ENCODE measurements at places on chromosomes 6 and 20.

DNA sequence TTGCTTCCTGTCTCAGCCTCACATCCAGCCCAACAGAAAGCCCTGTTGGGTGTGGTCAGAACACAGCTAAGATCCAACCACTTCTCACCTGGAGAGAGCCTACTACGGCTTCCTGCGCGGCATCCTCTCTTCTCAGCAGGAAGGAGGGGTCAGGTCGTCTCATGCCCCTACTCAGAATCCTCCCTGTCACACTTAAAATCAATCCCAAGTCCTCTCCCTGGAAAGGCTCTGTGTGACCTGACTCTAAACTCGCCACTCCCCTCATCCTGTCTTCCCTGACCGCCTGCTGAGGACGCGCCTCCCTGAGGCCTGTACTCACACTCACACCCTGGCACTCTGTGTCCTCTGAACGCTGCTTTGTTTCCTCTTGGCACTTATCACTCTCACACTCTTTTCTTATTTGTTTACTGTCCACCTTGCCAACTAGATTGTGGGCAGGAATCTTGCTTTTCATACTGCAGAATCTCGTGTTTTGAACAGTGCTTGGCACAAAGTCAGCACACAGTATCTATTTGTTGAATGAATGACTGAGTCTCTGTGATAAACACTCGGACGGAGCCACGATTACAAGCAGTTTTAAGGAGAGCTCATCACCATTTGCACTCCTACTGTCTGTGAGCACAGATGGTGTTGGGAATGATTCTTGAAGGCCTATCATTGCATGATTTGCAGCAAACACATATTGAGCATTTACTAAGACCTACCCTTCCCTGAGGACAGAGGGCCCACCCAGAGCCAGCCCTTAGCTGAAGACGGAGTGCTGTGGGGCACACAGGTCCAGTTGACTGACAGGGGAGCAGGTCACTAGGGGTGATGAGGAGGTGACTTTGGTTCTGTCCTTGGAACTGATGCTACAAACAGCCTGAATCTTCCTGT, 18.7 kb downstream of the RAB5IF start:
- DNase-seq = no peak

- DNase-seq = no peak
These were observed 212.4 kb downstream of the LY86 start for GRCh38 chr6:6801005-6801335.

DNA sequence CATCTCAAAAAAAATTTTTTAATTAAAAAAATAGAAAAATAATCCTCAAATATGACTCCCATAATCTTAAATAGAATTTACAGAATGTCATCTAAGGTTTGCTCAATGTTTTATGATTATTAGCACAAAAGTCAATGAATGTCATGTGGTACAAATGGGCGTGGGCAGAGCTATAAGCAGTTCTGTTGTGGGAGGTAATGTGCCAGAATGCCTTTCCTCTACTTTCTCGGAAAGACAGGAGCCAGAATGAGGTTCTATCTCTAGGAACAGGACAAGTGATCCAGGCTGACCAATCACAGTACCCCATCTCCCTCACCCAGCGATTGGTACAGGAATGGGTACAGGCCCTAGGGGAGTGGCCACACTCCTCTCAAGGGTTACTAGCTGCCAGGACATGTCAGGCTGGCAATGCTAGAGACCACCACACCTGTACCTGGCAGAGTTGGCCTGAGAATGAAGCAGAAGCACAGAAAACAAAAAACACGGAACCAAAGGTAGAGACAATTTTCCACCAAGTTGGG, 15.1 kb downstream of the RALGAPA2 start:
- DNase-seq = no peak

GRCh38 chr6:11206576-11206975, 25.9 kb downstream of the NEDD9 start:
- no peak for DNase-seq

DNA sequence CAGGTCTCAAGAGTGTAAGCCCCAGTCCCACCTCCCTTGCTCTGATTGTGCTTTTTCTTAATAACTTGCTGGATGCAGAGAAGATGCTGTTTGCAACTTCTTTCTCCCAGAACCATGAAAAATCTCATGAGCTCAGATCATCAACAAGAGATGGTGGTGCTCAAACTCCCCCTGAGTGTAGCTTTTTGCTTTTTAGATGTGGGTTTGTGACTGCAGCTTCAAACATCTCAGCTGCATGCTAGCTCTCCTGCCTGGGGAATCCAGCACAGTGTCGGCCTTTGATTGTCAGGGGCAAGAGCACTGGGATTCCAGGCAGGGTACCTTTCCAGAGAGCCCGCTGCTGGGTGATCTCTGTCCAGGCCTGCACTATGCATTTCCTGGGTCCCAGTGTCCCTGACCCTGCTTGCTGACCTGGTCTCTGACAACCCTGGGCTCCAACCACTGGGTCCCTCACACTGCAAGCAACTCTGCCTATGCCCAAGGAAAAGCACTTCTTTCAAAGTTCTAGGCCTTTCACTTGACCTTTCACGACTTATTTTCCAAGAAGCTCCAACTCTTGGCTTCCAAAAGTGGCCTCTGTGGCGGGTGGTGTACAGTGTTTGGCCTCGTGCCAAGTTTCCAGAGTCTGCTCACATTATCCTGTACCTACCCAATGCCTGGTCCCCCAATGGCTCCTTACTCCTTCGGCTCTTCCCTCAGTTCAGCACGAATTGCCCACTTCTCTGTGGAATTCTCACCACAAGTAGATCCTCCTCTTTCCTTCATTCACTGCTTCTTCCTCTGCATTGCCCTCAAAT, 69.7 kb upstream of the LY86 start:
- no peak for DNase-seq

DNA sequence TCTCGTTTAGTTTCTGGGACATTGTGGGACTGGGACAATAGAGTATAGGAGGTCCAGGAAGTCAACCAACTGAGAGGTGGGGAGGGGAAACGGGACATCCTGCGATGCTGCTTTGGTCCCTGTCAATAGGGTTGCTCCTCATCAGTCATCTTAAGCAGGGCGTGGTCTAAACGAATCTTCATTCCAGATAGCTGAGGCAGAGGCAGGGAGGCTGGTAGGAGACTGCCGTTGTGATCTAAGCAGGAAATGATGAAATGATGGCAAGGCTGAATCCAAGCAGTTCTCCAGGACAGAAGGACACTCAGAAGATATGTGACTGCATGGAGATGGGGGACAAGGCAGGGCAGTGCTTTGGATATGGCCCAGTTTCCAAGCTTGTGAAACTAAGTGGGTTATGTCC, 953.4 kb downstream of the KIF16B start:
- DNase-seq = no peak

DNA sequence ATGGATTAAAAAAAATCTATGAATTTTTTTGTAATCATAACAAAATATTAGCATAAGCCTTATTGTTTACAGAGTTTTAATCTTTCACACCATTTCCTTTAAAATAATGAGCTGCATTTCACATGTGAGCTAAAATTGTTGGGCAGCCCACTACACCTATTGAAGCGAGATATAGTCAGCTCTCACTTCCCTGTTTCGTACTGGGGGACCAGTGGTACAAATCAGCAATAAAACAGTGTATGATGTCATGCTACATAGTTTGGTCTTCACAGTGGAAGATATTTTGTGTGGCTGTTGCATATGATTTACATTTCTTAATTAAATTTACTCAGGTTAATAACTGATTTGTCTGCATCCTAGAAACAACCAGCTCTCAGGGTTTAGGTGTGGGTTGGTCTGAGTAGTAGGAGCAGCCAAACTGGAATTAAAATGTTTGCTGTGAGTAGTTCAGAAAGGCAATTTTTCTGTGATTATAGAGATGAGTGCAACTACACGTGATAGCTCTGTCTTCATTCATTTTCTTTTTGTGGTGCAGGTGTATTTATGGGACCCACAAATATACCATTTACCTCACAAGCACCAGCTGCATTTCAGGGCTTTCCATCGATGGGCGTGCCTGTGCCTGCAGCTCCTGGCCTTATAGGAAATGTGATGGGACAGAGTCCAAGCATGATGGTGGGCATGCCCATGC, 99.3 kb downstream of the B3GAT2 start:
- DNase-seq = no peak

DNA sequence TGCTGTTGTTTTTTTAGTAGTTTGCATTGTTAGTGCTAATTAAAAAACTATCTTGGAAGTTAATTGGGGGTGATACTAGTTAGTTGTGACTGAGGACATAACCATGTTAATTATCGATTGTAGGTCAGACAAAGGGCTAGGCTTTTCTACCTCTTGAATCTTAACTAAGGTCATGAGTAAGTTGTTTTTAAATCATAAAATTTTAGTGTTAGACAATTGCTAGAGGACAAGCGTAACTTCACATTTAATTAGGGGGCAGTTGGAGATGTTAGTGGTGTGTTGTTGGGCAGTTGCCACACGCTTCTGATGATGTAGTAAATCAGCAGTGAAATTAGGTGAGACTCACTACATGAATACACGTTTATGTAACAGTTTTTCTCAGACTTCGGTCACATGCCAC, 619.1 kb upstream of the FLRT3 start:
- no peak for DNase-seq

GRCh38 chr6:52536424-52536916, 40.4 kb downstream of the TRAM2 start:
- no peak for DNase-seq

DNA sequence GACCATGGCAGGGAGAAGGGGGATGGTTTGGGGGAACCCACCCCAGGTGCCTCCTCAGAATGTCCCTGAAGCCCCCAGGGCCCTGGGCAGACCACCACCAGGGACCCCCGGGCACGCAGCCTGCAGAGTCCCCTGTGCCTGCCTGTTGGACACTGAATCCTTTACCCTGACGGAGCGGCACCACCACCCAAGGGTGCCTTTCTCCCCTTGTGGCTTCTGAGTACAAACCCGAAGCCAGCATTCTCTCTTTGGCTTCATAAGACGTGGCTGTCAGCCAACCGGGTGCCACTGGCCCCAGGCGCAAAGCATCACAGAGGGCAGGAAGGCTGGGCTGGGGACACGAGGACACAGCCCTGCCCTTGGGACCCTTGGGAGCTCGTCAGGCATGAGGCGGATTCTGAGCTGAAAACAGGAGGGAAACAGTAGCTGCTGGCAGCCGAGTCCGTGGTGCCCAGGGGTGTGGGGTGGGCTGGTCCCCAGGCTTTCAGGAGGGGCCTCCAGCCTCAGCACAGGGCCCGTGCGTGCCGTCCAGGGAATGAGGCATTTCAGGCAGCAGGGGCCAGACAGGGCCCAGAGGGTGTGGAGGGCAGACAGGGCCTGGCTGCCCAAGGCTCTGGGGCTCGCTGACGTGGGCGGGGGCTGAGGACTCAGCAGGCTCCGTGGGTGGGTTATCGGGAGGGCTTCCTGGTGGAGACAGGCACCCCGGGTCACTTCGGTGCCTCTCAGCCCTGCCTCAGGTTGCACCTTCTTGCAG, 3.5 kb downstream of the COL9A3 start:
- no peak for DNase-seq

Measured in NCI-H460 (cell line).